ENCODE measurements at places on chromosomes 6 and 20.
A peak's percentile ranks its signal among the peaks of the same experiment; 100 is the strongest.

- peak; percentile 77 for DNase-seq
Observed at GRCh38 chr20:11716239-11716944, 201.3 kb upstream of the BTBD3 start.

DNA sequence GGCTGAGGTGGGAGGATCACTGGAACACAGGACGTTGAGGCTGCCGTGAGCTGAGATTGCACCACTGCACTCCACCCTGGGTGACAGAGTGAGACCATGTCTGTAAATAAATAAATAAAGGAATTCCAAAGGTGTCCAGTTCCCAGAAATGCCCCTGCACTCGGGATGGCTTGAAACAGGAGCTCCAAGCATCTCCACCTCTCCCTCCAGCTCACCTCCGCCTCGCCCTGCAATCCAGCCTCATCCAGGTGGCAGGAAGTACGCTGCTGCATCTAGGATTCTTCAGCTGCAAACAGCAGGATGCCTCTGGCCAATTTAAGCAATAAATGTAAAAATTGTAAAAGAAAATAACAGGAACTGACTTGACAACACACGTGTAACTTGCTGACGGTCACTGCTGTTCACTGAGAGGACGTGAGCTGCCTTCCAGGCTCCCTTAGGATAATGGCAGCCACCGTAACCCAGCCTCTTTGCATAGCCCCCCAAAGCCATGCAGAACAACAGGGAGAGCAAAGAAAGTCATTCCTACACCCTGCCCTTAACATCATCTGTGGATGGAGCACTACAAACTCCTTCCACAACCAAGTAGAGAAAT, 11.4 kb upstream of the GRM4 start:
- no peak for DNase-seq

- peak; percentile 37 for DNase-seq
Observed at GRCh38 chr6:151060096-151060765, 179.5 kb upstream of the AKAP12 start.

DNA sequence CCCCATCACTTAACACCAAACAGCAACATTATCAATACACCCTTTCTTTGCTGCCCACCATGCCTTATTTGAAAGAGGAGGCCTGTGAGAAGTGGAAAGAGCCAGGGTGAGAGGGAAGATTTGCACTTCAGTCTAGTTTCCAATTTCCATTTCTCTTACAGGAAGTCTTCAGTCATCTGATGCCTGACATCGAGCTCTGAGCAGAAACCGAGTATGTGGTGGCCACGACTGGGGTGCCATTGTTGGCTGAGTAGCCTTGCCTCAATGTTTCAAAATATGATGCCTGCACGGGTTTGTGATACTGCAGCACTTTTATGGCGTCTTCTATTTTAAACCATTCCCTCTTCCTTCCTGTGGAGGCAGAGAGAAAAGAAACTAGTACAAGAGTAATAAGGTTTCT, 39.8 kb upstream of the SMIM29 start:
- DNase-seq = no peak

- no peak for DNase-seq
Observed at GRCh38 chr6:81792826-81793225, 40.3 kb upstream of the TENT5A start.

DNA sequence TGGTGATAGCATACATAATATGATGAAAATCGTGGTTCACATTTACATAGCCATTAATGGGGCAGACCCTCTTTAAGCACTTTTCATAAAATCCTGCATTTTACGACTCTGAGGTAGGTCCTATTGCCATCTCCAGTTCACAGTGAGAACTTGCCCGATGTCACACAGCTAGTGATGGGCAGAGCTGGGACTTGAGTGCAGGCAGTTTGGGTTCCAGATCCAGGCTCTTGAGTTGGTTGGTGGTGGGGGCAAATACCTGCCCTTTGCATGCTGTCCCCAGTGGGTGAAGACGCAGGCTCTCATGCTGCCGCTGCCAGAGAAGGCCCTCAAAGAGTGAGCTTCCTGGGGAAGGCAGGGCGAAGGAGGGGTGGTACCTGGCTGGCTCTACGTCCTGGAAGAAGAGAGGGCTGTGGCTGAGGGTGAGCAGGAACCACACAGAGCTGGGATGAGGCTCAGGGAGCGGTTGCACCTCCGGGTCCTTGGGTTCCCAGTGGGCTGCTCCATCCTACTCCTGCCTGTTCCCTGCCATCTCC, 6.1 kb upstream of the BAK1 start:
- no peak for DNase-seq

DNA sequence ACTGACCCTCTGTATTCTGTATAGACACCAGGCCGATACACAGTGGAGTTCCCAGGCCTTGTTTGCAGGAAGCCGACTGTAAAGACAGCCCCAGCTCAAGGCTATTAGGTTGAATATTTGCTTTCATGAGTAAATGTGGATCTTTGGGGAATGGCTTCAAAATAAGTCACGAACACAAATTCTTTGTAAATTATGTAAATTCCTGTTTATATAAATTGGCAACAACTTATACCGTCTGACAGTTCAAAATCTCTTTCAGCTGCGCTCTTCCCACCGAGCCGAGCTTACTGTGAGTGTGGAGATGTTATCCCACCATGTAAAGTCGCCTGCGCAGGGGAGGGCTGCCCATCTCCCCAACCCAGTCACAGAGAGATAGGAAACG, 24.7 kb downstream of the EDN3 start:
- no peak for DNase-seq

- DNase-seq = peak; percentile 57
Observed at GRCh38 chr20:31740208-31740607, 1.1 kb downstream of the TPX2 start.

DNA sequence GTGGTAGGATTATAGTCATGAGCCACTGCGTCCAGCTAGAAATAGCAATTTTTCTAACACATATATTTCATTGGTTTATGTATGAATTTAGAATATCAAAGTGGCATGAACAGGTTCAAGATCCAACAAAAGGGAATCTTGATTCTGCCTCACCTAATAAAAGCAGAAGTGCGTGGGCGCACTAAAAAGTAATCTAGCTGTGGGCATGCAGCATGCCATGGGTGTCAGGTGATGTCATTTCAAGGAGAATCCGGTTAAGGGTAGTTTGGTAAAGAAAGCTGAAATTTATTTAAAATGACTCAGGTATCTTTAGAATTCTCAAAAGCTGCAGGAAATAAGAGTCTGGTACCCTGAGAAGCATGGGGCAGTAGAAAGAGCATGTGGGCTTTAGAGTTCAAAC, 17.6 kb downstream of the LRRN4 start:
- no peak for DNase-seq

- no peak for DNase-seq
Observed at GRCh38 chr20:59064214-59064722, 21.7 kb upstream of the PRELID3B start.

DNA sequence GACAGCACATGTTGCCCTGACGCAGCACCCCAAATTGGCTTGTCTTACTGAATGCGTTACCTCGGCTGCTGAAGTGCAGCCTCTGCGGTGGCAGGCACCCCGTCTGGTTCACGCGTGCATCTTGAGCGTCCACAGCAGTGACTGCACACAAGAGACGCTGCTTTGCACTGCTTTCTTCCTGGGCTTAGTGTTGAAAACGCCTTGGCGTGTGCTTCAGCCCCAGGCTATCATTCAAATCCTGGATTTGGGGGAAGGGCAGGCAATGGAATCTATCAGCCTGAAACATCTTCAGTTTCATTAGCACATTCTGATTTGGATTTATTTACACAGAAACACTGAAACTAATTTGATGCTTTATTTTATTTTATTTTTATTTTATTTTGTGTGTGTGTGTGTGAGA, 342.7 kb downstream of the SMOC2 start:
- no peak for DNase-seq

DNA sequence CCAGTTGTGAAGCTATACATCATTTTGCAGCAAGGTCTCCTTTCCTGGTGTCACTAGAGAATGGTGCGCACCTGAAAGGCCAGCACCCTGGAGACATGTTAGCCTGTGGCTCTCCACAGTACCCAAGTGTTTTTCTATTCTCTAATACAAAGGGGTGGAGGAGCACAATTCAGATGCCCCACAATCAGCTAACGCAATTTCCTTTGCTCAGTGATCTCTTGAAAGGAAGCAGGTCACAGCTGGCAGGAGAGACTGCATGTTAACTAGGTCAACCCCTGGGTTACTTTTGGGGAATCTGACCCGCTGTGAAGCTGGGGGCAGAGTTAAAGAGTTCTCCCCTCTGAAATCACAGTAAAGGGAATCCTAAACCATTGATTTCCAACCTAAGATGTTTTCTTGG, 92.5 kb downstream of the B3GAT2 start:
- no peak for DNase-seq

DNA sequence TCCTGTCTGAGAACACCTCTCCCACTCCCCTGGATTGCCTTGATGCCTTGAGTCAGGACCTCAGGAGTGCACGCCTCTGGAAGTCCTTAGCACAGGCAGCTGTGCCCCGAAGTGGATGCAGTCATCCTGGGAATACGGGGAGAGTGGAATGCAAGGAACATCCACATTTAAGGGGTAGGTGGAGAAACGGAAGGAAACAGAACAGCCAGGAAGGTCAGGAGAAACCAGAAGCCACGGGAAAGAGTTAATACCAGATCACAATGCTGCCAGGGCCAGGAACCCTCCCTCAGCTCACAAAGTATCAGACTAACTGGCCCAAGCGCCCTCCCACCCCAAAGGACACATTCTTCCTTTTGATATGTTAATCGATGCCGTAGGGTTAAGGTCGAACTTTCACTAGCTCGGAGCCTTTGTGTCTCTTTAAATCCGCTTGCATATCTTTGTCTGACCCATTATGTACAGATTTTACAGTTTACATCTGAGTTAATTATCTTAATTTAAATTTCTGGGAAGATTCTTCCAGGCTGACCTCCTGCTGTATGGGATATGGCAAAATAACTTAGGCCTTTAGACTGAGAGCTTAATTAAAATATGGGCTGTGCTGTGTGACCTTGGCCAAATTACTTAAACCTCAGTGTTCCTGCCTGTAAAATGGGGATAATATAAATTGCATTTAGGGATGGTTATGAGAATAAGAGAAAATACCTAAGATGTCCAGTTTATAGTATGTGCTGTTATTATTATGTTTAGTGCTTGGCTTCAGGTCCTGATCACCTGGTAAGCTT, 24.0 kb upstream of the CCND3 start:
- DNase-seq = no peak

DNA sequence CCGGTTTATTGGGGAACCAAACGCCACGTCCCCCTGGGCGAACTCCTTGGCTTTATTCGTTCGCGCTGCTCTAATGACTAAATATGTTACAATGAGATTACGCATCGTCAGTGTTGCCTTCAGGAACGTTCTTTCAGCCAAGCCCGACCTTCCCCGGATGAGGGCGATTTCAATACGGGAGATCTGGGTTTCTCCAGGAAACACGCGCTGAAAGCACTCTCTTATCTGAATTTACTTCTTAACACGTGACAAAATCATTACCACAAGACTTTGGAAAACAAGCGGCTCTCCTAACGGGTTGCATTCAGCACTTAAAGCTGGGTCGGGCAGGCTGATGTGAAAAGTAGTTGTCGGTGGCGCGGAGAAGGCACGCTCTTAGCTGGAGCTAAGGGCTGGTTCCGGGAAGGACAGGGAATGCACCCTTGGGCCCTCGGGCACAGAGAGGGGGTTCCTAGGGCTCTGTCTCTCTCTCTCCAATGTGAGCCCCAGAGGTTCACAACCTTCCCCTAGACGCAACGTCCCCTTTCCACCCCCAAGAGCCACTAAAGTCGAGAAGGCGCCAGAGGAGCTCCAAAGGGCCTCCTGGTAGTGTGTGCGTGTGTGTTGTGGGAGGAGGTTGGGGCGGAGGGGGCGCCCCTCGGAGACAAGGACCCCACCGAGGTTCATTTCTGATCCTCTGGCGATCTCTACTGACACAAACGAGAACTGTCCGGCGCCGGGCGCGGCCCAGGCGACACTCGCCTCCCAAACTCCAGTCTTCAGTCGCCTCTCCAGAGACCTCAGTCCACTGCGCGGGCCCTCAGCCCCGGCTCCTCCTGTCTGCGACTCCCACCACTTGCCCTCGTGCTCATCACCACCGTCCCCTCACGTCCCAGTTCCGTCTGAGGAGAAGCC, 7.1 kb upstream of the NKX2-2 start:
- DNase-seq = no peak

GRCh38 chr6:74607468-74607867, 598.4 kb downstream of the COL12A1 start:
- no peak for DNase-seq

DNA sequence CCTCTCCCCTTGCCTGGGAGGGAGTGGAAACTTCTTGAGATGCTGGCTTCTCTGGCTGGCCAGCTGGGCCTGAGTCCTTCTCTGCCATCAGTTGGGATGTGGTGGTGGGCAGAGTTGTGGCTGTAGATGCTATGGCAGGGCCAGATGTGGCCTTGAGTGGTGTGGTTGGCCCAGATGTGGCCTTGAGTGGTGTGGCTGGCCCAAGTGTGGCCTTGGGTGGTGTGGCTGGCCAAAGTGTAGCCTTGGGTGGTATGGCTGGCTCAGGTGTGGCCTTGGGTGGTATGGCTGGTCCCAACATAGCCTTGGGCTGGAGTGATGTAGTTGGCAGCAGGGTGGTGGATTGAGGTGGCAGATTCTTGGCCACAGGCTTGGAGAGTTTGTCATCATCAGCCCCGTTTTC, 36.7 kb downstream of the C6orf132 start:
- DNase-seq = no peak

DNA sequence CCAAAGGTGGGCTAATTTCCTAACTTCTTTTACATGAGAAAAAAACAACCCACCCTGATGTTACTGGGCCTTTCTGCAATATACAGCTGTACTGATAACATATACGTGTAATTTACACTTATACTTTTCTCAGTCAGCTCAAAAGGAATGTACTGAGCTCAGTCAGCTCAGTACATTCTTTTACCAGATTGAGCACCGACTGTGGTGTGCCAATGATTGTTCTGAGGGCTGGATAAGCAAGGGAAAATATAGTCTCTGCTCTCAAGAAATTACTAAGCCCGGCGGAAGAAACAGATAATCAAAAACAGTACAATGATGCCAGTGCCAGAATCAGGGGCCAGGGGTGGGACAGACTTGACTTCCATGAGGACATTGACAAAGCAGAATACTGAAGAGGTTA, 10.0 kb upstream of the BLOC1S5 start:
- DNase-seq = no peak

DNA sequence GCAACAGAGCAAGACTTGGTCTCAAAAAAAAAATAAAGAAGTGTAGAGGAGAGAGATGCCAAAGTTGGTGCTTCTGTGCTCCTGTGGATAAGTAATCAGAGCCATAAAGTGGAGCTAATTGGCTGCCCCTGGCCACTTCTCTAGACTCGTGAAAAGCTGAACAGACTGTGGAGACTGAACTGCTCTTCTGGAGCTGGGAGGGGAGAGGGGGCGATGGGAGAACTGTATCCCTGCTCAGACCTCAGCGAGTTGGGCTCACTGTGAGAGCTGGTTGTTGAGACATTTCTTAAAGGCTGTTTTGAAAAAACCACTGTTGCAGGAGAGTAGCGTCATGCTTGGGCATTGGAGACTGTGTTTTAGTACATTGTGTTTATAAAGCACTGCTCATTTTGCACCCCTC, 125.7 kb downstream of the TCP11 start:
- no peak for DNase-seq

- no peak for DNase-seq
Observed at GRCh38 chr6:16575655-16576054, 185.6 kb downstream of the ATXN1 start.

- DNase-seq = no peak
Observed at GRCh38 chr6:46509981-46510510, 18.8 kb upstream of the RCAN2 start.

DNA sequence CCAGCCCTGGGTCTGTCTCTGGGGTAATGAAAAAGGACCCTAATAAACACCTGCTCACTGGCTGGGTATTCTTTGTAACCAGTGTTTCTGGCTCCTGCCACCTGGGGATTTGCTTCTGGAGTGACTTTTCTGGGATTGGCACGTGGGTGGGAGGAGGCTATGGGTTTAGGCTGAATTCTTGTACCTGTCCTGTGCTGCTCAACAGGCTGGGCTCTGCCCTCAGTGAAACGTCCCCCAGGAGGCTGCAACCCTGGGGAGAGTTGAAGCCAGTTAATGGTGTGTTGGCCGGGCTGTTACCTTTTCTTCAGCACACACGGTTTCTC, 6.8 kb downstream of the NPBWR2 start:
- DNase-seq = no peak

All from HTR-8/SVneo (cell line).